ENCODE measurements at places on chromosomes 3 and 15.
A peak's percentile ranks its signal among the peaks of the same experiment; 100 is the strongest.

- DNase-seq = no peak
Observed at GRCh38 chr15:89409184-89410038, 74.8 kb upstream of the POLG start.

GRCh38 chr3:2578560-2578959 is 479.9 kb downstream of the CNTN4 start:
- DNase-seq = no peak

DNA sequence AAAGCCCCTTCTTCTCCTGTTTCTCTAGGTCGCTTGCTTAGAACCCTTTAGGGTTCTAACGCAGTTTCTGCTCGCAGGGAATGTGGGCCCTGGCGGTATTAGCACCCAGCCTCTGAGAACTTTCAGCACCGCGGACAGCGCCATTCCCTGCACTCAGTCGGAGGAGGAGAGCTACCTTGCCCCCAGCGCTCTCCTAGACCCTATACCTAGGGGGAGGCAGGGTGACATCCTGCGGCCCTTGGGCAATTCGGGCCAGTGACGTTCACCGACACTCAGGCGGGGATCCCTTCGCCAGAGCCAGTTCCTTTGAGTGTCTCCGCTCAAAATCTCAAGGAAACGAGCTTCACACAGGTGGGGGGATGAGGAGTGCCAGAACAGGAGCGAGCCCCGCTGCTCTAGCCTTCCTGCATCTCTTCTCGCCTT is 1.3 kb downstream of the SLC7A14 start:
- peak; percentile 74 for DNase-seq

- DNase-seq = no peak
Observed at GRCh38 chr3:58090351-58090750, 82.1 kb downstream of the FLNB start.

GRCh38 chr3:9761919-9762318 is 7.8 kb downstream of the CAMK1 start:
- no peak for DNase-seq

DNA sequence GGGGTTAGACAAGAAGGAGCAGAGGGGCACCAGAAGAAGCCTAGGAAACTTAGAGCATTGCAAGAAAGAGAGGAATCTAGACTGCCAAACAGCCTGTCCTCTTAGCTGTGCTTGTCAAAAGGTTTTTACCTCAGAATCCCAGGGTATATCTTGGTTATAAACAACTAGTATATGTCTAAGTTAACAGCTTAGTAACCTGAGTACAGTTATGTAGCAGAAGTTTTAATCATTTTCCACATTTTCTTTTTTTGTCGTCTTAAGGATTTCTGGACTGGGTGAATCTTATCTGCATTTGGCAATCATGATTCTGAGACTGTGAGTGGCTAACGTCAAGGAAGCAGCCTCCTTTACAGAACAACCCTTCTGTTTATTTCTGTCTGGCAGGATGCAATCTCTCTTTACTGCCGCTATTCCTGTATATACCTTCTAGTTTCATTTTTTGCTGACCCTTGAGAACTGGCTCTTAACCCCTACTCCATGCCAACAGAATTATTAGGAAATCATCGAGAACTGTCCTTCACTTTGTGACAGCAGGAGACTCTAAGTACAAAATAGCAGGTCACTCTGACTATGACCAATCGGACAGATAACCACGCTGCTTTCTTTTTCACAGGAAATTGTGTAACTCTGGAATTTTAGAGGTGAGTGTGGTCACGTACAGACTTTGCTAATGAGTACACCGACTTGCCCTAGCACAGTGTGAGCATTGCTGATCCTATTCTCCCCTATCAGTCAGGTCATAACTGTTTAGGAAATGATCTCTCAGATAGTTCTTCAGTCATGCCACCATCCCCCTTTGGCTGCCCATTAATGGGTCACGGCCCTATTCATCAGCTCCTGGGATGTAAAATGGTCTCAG is 3.3 kb upstream of the CP start:
- peak; percentile 85 for DNase-seq

- peak; percentile 39 for DNase-seq
Observed at GRCh38 chr3:72191209-72191960, 406.4 kb upstream of the PROK2 start.

GRCh38 chr3:12229896-12230295 is 59.0 kb upstream of the PPARG start:
- DNase-seq = no peak

DNA sequence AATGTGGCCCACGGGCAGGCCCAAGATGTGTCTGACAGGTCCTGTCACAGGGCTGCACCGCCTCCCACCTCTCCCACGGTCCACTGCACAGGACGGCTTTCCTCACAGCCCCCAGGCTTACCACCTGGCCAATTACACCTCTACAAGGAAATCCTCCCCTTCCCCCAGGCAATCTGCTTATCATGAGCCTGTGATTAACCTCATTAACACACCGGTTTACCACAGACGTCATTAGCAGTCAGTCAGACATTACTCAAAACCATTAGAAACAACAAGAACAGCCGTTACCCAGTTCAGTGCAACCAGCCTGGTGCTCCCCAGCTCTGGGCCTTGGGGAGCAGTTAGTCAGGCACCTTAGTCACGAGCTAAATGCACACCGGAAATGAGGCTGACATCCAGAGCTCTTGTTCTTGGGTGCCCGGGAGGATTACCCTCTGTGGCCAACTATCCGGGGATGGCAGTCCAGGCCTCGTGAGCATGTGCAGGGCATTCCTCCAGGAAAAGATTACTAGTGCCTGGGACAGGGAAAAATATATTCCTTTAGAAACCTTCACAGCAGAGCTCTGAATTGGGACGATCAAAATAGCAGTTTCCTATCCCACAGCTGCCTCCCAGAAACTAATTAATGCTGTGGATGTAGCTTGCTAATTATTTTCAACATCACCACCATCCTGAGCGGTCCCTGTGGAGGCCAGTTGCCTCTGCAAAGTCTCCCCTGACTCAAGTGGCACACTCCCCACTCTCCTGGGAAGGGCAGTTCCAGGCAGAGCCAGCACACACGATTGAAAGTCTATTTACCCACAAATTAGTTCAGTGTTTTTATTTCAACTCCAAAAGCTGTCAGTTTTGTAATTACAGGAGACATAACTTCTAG is 117.4 kb upstream of the ZBED2 start:
- DNase-seq = peak; percentile 47

Data from fibroblast of the aortic adventitia (primary cell).